Activated CD4-positive, alpha-beta T cell treated with anti-CD3 and anti-CD28 coated beads for 24 hours (primary cell): ENCODE measurements at places on chromosomes 1 and 21.

DNA sequence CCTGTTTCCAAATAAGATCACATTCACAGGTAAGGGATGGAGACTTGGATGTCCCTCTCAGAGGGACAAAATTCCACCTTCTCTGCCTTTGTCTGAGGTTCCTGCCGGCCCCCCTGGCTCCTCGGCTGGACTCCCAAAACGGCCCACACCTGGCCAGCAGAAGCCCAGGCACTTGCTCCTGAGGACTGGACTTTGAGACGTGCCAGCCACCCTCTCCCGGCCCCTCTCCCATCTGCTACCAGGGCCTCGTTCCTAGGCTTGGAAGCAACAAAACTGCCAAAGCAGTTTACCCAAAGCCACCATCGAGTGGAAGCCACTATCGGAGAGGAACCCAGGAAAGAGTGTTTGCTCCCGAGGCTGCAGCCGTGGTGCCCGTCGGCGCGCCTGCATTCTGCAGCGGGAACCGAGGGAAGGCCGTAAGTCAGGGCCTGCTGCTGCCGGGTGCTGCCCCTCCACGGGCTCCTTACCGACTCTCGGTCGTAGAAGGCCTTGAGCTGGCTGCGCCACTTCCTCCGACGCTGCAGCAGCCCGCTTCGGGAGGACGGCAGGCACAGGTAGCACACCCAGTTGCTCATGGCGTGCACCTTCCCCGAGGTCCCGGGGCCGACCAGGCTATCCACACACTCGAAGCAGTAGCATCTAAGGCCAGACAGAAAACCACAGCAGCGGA is 3.5 kb downstream of the DNMT3L start:
- DNase-seq = no peak

DNA sequence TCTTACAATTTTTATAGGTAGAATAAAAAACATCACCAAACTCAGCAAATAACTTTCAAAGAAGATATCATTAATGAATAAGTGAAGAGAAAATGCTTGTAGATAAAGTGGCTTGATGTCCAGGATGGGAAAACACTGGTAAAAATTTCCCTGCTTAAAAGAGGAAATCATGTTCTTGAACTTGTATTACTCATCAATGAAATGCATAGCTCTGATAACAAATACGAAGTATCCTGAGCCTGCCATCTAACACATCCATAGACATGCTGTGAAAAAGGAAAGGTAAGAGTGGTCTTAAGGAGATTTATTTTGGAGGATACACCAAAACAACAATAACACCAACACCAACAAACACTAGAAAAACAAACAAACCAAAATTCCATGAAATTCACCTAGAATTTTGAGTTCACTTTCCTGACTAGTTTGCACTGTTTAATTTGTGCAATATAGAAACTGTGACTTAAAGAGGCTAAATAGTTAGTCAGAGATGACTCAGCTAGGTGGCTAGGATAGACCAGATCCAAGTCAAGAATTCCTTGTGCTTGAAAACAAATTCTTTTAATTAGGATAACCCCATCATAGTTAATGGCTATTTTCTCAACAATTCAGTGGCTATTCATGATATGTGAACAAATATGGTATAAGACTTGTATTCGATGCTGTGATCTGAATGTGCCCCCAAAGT is 179.8 kb upstream of the KCNK2 start:
- no peak for DNase-seq

- DNase-seq = no peak
Observed at GRCh38 chr1:43293896-43294760, 6.7 kb upstream of the TIE1 start.

DNA sequence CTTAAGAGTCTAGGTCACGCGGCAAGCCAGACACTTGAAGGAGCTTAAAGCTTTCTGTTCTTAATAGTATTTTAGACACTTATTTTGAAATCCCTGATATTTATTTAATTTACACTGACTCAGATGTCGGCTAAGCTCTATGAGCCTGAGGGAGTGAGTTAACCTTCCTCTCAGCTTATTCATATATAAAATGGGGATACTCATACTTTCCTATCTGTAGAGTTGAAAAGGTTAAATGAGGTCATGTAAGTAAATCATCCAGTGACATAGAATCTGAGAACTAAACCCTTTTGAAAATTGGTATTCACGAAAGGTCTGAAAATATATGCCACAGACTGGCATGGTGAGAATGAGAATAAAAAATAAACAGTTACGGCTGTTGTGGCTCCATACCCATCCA is 1.4 kb upstream of the GPR161 start:
- DNase-seq = no peak

GRCh38 chr1:158020259-158020885 is 26.9 kb downstream of the KIRREL1 start:
- DNase-seq = no peak

DNA sequence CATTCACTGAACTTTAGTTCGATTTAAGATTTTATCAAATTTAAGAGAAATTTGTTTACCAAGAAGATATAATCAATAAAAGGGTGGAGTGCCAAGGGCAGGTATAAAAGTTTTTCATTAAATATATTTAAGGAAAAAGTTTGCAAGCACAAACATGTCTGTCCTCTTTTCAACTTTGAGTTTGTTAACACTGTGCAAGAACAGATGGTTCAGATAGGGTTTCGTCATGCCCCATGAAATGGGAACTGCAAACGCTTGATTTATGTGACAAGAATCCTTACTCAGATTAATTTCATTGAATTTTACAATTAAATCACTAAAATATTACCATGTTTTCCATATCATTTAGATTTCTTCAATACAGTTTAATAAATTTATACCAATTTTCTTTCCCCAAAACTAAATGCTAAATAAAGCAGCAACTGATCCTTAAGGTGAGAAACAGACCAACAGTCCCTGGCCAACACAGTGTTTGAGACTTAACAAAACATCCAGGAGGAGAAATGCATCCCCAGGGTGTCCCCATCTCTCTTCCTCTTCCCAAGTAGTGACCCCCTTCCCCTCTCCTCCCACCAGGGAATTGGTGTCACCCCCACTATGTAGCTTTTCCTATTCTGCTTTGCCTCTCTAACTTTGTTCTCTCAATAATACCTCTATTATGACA is 292.9 kb downstream of the LTN1 start:
- no peak for DNase-seq

DNA sequence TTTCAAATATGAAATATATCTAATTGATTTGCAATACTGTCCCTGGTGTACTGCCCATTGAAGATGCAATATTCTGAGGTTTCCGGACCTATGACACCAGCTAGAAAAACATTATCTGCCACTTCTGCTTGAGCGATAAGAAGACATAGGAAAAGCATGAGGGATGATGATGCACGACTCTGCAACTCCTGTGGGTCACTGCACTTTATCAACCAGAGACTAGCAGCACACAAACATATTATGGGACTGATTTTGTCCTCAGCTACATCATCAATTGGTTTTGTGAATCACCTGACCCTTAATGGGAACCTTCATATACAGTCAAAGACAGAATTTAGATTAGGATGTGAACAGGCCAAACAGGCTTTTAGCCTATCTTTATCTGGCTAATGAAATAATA is 13.8 kb upstream of the KCNA3 start:
- DNase-seq = no peak

DNA sequence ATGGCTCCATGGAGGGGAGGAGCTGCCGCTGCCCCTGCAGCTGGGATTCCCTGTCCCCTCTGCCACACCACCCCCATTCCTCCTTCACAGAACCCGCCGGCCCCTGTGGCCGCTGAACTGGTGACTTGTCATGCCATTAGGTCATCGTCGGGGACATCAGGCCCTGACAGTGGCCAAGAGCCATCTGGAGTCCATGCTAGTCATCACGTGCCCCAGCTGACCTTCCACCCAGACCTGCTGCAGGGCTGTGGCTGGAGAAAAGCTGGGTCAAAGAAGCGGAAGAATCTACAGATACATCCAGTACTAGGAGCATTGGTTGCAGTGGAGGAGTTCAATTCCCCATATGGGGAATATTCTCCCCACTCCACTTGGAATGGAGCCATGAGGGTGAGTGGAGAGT is 78.1 kb downstream of the KCNJ15 start:
- no peak for DNase-seq

- no peak for DNase-seq
Observed at GRCh38 chr21:24470852-24471251, 1136.4 kb downstream of the MRPL39 start.

GRCh38 chr1:75165264-75165663 is 31.1 kb downstream of the LHX8 start:
- no peak for DNase-seq

- no peak for DNase-seq
Observed at GRCh38 chr21:23950344-23950743, 1656.9 kb downstream of the MRPL39 start.

DNA sequence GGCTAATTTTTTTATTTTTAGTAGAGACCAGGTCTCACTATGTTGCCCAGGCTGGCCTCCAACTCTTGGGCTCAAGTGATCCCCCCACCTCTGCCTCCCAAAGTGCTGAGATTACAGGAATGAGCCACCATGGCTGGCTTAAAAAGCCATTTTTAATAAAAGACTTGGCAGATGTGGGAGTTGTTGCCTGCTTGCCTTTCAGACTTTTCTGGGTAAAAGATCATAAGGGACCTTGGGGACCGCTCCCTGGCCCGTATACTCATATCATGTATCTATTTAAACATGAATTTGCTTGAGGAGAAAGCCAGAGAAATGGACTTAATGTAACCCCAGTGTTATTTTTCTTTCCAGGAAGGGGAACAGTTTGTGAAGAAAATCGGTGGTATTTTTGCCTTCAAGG is 23.4 kb upstream of the PODN start:
- no peak for DNase-seq

- no peak for DNase-seq
Observed at GRCh38 chr1:45953934-45954847, 150.8 kb downstream of the MAST2 start.

DNA sequence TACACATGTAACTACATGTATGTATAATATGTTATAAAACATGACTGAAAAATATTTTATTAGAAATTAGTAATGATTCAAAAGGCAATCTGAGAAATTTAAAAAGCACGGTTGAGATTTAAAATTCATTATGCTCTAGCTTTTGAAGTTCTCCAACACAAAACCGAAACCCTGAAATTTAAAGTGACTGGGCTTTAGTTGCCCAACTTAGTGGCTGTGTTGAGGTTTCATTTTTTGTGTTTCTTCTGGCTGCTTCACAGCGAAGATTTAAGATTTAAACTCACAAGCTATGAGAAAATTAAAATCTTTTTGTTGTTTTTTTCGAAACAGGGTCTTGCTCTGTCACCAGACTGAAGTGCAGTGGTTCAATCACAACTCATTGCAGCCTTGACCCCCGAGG is 1058.7 kb downstream of the NCAM2 start:
- no peak for DNase-seq

DNA sequence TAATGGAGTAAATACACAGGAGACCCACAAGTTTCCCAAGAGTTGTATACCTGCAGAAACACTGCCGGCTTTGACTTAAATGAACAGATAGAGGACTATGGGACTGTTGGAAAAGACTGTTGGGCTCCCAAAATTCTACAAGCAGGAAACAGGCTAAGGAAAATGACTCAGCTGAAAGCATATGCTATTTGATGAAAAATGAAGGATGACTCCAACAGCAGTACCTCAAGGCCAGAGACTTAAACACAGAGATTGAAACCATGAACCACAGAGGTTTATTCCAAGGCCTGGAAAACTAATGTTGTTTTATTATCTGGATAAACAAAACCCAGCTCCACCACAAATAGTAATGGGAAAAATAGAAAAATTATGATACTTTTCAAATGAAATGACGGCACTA is 187.7 kb downstream of the TNFSF18 start:
- no peak for DNase-seq

GRCh38 chr1:56092684-56093570 is 486.4 kb downstream of the PLPP3 start:
- DNase-seq = no peak

GRCh38 chr1:176949033-176949662 is 215.4 kb downstream of the ASTN1 start:
- DNase-seq = no peak

DNA sequence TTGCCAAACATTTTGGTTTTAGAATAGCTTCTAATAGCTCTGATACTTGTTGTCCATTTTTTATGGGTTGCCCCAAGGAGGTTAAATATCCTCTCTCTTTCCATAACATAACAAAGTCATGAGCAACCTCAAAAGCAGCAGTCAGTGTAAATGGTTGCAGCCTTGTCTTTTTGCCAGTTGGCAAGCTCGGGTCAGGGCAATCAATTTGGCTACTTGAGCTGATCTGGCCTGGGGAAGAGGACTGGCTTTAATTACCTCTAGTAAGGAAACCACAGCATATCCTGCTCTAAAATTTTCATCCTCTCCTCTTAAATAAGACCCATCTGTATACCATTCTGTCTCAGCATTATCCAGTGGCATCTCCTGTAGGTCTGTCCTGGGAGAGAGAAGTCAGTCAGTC is 21.2 kb upstream of the FMO4 start:
- no peak for DNase-seq

- DNase-seq = no peak
Observed at GRCh38 chr21:43806017-43806710, 16.8 kb downstream of the RRP1 start.

DNA sequence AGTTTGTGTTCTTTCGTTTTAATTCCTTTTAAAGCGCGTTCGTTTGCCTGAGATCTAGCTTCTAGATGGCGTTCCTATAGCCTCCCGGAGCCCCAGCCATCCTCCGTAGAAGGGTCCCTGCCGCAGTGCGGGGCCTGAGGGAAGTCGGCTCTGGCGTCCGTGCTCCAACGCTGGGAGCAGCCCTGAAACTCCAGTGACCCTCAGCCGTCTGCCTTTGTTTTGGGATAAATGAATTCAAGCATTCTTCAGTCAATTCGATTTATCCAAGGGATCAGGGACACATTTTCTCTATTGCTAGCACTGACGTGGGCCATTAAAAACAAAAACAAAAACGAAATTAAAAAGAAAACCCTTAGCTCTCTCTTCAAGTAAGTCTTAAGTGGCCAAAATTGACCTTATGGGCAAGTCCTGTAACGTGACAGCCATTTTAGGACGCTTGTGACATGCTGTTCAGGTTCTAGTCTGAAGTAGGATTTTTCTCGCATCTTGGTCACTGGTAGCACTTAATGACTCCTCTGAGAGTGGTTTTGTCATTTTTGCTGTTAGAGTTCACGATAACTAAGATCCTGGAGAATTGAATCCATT is 742 bp upstream of the HSPA13 start:
- no peak for DNase-seq

DNA sequence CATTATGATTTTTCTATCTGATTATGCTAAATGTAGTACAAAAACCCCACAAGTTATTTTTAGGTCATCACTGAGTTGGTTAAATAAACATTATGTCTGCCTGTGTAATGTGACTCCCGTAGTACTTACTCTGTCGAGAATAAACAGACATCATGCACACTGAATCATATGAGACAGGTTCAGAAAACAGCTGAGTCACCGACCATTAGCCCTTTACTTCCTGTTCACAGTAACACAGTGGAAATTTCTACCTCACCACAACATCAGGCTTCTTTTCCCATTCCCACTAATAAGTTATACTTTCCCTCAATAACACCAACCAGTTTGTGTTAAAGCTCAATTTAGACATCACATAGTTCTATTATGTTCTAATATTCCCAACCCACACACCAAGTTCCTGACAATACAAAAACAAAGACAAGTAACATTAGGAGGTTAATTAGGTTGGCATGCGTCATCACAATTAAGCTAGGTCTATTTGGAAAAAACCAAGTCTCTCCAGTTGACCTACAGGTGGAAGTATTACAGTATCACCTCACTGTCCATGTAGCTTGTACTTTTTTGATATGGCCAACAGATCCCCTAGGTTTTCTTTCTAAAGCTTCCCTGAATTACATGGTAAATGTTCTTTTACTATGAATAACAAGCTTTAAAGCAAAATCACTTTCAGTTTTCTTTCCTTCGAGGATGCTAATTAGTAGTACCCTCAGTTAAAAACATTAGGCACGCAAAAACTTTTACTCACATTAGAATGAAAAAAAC is 154.2 kb downstream of the EIF4G3 start:
- DNase-seq = no peak

- no peak for DNase-seq
Observed at GRCh38 chr1:8937701-8938100, 8.0 kb upstream of the CA6 start.
